ENCODE measurements at places on chromosomes 4 and X.

DNA sequence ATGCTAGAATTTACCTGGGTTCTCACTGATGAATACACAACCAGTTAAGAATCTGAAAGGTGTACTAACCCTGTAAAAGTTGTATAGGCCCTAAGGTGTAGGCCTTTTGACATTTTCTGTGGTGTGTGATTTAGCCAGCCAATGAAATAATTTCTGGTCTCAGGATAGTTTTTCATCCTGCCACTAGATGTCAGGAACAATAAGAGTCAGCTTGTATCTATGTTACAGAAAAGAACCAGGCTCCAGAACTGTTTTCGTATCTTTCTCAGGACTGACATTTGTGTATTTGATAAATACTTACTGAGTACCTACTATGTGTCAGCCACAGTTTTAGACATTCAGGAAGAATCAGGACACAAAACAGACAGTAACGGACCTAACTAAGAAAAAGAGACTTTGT lies 673.6 kb upstream of the TENM3 start:
- peak; percentile 62 for DNase-seq

- peak; percentile 83 for DNase-seq
Observed at GRCh38 chrX:16239211-16239610, 71.9 kb downstream of the MAGEB17 start.

DNA sequence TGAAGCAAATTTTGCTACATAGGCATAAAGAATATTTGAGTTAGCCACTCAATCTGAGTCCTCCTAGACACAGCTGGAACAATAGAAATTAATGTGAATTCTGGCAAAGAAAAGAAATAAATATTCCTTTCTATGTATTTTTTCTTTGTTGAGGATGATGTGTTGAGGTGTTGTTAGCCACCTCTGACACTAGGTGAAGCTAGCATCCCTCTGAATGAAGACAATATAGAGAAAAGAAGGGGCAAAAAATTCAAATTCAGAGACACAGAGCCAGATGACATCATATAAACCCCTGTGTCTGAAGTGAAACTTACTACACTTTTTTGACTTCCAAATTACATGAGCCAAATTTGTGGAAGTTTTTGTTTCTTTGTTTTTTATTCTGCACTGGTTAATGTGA lies 34.6 kb upstream of the TMPRSS11D start:
- DNase-seq = no peak

- no peak for DNase-seq
Observed at GRCh38 chrX:138711399-138712347, at the start of gene FGF13. Gene FGF13 (minus strand): TSS chrX:138711717. CDS start chrX:138711003, 714 bp downstream.

GRCh38 chr4:147108409-147108808 lies 162.7 kb upstream of the TTC29 start:
- peak; percentile 33 for DNase-seq

DNA sequence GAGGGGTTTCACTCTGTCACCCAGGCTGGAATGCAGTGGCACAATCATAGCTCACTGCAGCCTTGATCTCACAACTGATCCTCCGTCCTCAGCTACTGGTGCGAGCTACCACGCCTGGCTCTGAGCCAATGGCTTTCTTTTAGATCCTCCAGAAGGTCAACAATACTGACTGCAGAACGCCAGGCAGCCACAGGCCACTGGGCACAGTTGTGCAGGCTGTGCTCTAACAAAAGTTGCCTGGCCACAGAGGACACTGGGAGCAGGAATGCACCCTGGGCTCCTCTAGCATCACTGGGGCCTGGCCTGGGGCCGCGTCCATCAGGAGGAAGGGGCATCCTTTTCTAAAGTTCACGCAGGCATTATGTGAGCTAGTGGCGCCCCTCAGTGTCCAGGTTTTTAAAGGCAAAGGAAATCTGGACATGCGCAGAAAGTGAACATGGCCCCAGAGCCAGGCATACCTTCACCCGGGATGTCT lies 14.9 kb upstream of the PORCN start:
- peak; percentile 40 for DNase-seq

DNA sequence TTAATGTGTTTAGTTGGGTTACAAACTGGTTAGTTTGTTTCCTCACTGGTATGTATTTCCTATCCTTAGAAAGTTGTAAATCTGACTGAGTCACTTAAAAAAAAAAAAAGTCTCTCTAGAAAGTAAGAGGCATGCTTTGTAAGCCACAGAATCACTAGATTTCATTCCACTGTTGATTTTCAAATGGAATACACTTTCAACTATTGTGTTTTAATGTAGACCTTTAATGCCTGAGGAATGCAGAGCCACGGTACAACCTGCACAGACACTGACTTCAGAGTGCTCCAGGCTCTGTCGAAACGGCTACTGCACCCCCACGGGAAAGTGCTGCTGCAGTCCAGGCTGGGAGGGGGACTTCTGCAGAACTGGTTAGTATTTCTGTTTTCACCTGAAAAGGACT lies 88.6 kb downstream of the HHIP start:
- DNase-seq = peak; percentile 73

DNA sequence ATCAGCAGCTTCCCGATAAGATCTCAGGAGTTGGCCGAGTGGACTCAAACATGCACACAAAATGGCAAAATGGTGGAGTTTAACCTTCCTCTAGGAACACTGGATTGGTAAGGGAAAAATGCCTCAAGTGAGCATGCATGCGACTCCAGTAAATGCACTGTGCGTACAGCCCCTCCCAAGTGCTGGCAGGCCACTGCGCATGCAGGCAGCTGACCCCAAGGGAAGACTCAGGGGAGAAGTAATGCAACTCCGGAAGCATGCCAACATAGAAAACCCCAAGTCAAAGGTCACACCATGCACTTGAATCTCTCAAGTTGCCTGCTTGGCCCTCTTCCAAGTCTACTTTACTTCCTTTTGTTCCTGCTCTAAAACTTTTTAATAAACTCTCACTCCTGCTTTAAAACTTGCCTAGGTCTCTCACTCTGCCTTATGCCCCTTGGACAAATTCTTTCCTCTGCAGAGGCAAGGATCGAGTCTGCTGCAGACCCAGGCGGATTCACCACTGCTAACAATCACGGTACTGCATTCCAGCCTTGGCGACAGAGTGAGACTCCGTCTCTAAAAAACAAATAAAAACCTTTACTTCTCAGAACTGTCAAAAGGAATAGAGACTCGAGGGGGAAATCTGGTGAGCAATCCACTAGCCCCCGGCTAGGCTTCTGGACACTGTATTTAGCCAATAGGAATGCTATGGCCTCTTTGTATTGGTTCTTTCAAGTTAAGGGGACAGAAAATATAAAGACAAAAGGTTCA lies 33.5 kb downstream of the NYX start:
- no peak for DNase-seq

- DNase-seq = peak; percentile 83
Observed at GRCh38 chrX:154398668-154399526, 720 bp downstream of the RPL10 start.

- no peak for DNase-seq
Observed at GRCh38 chr4:110515676-110516075, 39.7 kb downstream of the ENPEP start.

Measured in fibroblast of skin of abdomen (primary cell).